Activated CD8-positive, alpha-beta T cell treated with anti-CD3 and anti-CD28 coated beads, Interleukin-2, amount 10 ng/mL, durations not matched to agents 7 days and 5 days (primary cell): ENCODE measurements at places on chromosomes 5 and 9. TPM values are rescaled to one million over a fixed set of nuclear protein-coding genes. Genes with fewer than 3 reads are reported as not detected.

AKNA gene
- 413 TPM for total RNA-seq

DNA sequence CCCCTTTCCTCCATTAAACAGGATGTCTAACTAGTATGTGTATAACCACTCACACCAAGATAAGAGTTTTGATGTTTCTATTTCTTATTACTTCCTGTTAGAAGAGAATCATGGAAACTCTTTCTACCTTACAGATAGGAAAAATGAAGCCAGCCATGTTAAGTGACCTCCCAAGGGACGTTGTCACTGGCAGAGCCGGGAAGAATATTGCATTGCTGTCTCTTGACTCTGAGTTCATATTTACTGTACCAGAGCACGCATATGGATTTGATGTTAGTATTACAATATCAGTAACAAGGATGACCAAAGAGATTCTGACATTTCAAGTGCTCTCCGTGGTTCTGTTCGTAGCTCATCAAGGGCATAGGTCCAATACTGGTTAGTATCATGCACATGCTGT is 12.5 kb upstream of the C5orf63 start:
- peaks cover 3% of the 10 kb centered on the region for H3K27me3 ChIP-seq
- no peak overlapping the region for H3K4me3 ChIP-seq
- DNase-seq = no peak
- peaks cover 6% of the 10 kb centered on the region for H3K4me1 ChIP-seq

GRCh38 chr9:99513441-99514112 is 291.5 kb downstream of the SEC61B start:
- peaks cover 3% of the 10 kb centered on the region for H3K27me3 ChIP-seq
- peaks cover 6% of the 10 kb centered on the region for H3K4me1 ChIP-seq
- no peaks in the 10 kb centered on the region for H3K36me3 ChIP-seq
- H3K4me3 ChIP-seq = no peak overlapping the region
- DNase-seq = no peak

DNA sequence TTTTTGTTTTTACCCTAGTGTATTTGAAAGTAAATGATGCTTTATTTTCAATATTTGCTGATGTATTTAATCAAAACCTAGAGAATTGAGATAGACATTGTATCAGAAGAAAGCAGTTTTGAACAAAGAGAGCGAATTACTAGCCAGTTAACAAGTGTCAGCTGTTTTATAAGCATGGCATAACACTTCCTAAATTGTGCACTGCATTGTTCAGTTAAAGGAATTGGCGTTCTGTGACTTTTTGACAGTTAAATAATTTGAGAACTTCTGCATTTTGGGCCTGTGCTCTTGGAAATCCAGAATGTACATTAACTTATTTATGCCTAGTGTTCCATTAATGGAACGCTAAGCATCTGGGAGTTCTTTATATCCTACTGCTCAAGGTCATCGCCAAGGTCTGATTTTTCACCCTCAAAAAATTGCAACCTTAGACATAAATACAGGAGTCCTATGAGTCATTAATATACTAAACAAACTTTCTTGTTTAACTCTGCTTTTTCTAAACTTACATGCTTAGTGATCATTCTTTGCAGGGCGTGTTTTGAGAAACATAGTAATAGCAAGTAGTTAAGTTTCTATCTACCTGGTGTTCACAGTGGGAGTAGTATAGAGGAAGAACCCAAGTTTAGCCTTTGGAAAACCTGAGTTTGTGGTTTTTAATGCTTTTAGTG is 31.1 kb downstream of the RASA1 start:
- H3K27me3 ChIP-seq = no peaks in the 10 kb centered on the region
- peaks cover 35% of the 10 kb centered on the region for H3K4me1 ChIP-seq
- no peak overlapping the region for H3K27ac ChIP-seq
- peaks cover 15% of the 10 kb centered on the region for H3K36me3 ChIP-seq

DNA sequence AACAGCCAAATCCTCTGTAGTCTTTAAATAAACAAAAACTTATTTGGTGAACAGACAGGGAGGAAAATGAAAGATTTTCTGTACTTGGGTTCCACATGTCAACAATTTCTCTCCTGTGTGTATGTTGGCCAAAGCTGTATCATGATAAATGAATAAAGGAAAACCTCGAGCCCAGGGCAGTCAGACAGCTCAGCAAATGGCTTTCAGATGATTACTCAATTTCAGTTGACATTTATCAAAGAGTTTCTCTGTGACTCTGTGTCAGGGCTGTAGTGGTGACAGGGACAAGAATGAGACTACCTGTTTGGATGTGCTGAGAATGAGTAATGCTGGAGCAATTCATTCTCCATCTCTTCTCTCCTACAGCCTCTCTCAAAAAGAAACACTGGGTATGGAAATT is 45.7 kb upstream of the PTGS1 start:
- H3K27ac ChIP-seq = no peak overlapping the region
- H3K36me3 ChIP-seq = peaks cover 22% of the 10 kb centered on the region
- H3K4me3 ChIP-seq = no peak overlapping the region
- H3K4me1 ChIP-seq = no peaks in the 10 kb centered on the region
- DNase-seq = no peak

DNA sequence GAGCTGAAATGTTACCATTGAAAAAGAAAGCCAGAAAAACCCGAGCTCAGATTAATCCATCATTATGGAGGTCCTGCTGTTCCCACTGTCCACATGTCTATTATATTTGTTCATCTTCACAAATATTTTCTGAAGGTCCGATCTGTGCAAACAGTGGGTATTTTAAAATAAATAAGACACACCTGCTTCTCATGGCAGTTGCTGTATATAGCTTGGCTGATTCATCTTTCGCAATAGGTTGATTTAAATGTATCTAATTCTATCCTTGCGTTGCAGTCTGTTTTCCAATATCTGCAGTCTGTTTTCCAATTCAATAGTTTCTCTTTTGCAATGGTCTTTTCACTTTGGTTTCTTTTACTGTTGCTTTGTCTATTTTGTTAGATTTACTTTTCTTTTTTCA is 87.4 kb upstream of the PCA3 start:
- H3K4me3 ChIP-seq = no peak overlapping the region
- DNase-seq = no peak
- H3K27ac ChIP-seq = no peak overlapping the region
- H3K4me1 ChIP-seq = peaks cover 7% of the 10 kb centered on the region
- H3K27me3 ChIP-seq = no peaks in the 10 kb centered on the region
- no peaks in the 10 kb centered on the region for H3K36me3 ChIP-seq
